ENCODE measurements at places on chromosomes 12 and 14.

DNA sequence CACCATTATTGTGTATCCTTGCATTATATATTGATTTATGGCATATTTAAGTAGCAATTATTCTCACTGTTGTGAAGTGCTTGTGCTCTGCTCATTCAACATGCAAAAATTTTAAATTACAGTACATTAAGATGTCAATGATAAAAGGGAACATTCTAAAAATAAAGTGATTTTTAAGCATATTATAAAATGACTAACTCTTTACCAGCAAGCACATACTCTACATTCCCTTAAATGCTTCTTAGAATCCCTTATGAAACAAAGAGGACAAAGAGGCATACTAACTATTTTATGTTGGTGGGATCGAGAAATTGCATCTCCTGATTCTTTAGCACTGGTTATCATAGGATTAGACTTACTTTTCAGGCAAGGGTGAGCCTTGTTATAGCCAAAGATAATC, 46.6 kb upstream of the ZDHHC17 start:
- DNase-seq, result no peak

GRCh38 chr14:28298156-28298555, 468.4 kb upstream of the FOXG1 start:
- DNase-seq, result peak; percentile 76

GRCh38 chr14:77730976-77731497, 23.1 kb downstream of the SLIRP start:
- no peak for DNase-seq

GRCh38 chr14:101665478-101666078, 95.9 kb upstream of the PPP2R5C start:
- DNase-seq, result peak; percentile 53

DNA sequence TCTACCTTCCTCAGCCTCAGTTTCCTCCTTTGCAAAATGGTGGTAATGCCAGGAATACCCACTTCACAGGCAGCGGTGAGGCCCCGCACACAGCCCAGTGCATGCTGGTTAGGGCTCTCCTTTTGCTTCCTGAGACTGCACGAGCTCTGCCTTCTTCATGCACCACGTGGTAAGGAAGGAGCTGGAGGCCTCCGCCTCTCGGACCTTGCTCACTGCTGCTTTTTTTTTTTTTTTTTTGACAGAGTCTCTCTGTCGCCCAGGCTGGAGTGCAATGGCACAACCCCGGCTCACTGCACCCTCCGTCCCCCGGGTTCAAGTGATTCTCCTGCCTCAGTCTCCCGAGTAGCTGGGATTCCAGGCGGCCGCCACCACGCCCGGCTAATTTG, 18.1 kb downstream of the TAMALIN start:
- no peak for DNase-seq

- DNase-seq, result no peak
These were observed 12.4 kb downstream of the LMO3 start for GRCh38 chr12:16593546-16593945.

GRCh38 chr12:10194160-10194670, 15.4 kb downstream of the TMEM52B start:
- peak; percentile 51 for DNase-seq

GRCh38 chr12:84637926-84638325, 274.7 kb downstream of the SLC6A15 start:
- DNase-seq, result peak; percentile 80

GRCh38 chr12:89506050-89506449, 18.5 kb downstream of the GALNT4 start:
- no peak for DNase-seq

DNA sequence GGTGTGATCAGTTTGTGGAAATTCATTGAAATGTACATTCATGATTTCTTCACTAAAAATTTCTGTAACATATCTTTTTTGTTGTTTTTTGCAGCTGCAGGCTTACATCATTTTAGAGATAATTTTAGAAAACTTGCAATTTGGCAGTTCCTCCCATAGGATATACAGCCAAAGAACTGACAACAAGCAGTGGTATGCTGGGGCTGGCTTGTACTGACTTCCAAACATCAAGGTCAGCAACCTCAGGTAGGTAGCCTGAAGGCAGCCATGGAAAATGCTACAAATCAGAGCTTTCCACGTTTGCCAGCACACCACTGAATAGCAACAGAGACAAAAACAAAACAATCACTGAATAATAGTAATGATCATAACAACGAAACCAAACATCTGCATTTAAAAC, 21.2 kb downstream of the TRIM9 start:
- no peak for DNase-seq

- peak; percentile 75 for DNase-seq
These were observed 12.4 kb downstream of the GCN1 start for GRCh38 chr12:120181991-120182631.
